ENCODE measurements at places on chromosomes 13 and 19.
A peak's percentile ranks its signal among the peaks of the same experiment; 100 is the strongest.

DNA sequence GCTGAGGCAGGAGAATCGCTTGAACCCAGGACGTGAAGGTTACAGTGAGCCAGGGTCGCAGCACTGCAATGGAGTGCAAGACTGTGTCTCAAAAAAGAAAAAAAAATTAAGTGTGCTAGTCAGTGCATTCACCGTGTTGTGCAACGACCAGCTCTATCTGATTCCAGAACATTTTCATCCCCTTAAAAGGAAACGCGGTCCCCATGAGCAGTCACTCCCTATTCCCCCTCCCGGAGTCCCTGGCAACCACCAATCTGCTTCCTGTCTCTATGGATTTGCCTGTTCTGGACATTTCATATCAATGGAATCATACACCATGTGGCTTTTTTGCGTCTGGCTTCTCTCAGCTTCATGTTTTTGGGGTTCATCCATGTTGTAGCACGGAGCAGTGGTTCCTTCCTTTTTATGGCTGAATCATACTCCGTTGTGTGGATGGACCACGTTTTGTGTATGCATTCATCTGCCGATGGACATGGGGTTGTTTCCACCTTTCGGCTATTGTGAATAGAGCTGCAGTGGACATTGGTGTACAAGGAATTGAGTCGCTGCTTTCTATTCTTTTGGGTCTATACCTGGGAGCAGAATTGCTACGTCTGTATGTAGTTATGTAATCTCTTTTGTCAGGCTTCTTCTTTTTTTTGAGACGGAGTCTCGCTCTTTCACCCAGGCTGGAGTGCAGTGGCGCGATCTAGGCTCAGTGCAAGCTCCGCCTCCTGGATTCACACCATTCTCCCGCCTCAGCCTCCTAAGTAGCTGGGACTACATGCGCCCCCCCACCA is 19.8 kb downstream of the MYO9B start:
- no peak for DNase-seq

GRCh38 chr19:1587872-1588271 is 4.8 kb downstream of the MBD3 start:
- DNase-seq: no peak

DNA sequence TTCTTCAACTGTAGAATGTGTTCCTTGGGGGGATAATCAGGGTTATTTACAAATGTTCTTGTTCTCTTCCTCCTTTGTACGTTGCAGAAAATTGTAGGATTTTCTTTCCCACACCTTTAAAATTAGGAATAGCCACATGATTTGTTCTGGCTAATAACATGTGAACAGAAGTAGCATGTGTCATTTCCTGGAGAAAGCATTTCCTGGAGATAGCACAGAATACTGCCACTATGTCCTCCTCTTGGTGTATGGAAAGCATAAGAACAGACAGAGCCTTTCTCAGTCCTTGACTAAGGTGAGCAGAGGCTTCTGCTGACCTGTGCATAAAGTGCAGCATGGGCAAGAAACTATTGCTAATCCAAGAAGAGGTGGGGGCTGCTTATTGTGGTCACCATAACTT is 101.8 kb downstream of the FAM216B start:
- DNase-seq: no peak

DNA sequence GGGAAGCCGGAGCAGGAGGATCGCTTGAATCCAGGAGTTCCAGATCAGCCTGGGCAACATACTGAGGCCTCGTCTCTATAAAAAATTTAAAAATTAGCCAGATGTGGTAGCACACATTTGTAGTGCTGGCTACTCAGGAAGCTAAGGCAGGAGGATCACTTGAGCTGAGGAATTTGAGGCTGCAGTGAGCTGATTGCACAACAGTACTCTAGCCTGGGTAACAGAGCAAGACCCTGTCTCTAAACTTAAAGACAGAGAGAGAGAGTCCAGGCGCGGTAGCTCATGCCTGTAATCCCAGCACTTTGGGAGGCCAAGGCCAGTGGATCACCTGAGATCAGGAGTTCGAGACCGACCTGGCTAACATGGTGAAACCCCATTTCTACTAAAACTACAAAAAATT is 4.4 kb downstream of the IFNL3 start:
- no peak for DNase-seq

DNA sequence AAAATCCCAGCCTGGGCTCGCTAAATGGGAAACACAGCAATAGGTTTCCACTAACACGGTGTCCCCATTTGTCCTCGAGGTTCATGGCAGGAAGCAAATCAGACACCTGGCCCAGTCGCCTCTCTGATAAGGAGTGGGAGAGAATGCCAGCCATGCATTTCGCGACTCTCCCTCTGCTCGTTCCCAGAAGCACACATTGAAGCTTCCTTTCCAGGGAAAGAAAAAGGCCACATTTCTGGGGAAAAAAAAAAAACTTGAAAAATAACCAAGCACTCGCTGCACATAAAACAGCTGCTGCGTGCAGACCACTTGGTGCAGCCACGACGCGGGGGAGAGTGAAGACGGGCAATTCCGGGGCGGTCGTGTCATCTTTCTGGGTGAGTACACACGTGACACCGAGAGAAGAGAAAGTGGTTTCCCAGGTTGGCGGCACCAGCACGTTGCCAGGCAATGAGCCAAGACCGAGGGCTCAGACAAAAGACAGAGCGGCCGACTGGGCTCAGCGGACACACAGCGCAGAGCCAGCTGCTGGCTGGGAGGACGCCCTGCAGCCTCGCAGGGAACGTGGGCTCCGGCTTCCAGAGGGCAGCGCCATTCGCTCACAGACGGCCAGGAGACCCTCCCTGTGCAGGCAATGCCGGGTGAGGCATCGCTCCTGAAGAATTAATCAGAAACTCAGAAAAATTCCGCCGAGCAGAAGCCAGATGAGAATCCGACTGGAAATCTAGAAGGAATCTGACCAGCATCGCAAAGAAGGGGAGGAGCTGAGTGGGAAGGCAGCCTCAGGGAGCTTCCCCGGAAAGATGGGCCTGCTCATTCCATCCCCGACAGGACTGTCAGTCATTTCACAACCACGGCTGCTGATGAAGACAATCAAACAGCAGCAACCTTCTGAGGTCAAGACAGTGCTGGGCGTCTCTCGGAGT is 83.2 kb upstream of the IRS2 start:
- DNase-seq: peak; percentile 40

DNA sequence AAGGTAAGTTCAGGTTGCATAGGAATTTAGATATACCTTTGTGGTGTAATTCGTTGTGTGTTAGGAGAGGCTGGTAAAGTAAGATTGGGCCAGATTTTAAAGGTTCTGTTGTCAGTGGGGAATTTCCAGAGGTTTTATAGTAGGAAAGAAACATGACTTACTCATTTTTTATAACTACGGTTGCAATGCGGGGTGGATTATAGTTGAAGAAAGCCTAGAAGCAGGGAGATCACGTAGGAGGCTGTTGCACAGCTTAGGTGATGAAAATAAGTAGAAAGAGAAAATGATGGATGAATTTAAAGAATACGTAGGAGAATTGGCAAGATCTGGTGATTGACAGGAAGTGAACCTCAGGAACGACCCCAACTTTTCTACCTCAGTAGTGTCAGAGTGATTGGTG is 61.1 kb downstream of the PIBF1 start:
- no peak for DNase-seq

DNA sequence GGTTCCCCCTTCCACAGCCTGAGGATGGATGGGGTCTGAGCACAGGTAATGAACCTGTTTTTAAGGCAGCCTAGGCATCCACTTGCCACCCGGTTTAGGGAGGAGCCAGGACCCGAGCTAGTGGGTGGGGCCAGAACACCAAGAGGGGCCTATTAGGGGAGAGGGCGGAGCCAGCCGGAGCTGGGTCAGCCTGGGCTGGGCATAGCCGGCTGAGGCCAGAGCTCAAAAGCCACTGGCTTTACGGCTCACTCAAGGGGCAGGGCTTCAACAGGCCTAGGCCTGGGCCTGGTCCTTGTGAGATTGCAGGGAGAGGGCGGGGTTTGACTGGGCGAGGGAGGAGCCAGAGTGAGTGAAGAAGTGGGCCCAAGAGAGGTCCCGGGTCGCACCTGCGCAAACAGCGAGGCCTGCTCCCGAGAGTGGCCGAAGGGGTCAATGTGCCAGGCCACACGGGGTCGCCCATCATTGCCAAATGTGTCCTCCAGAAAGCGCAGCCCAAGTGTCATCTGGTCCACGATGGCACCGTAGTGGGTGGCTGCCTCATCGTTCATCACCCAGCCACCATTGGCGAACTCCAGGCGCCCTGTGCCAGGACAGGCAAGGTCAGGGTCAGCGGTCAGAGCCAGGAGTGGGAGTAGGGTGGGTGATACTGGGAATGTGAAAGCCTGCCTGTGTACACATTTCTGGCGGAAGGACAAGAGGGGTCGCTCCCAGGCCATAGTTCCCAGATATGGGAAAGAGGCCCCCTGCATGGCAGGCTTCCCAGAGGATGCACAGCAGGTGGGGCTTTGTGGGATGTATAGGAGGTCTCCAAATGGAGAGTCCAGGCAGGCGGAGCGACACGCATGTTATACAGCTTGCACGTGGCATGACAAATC is 1.9 kb downstream of the MAN2B1 start:
- DNase-seq: no peak

GRCh38 chr13:111531505-111531904 is 211.1 kb downstream of the TEX29 start:
- peak; percentile 26 for DNase-seq

DNA sequence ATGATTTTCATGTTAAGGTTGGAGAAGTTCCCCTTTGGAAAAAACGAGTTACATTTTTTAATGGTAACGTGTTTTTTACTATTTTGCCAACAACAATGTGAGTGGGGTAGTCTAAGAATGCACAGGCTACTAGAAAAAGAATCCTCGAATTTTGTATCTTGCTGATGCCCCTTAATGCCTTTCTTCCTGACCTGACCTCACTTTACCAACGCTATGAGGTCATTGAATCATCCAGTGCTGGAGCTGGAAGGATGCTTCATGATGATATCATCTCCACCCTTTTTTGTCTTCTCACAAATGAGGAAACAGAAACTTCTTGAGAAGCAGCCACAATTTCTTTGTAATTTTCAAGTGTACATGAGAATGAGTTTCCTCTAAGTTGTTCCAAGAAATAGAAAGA is 8.2 kb upstream of the UBL3 start:
- no peak for DNase-seq

DNA sequence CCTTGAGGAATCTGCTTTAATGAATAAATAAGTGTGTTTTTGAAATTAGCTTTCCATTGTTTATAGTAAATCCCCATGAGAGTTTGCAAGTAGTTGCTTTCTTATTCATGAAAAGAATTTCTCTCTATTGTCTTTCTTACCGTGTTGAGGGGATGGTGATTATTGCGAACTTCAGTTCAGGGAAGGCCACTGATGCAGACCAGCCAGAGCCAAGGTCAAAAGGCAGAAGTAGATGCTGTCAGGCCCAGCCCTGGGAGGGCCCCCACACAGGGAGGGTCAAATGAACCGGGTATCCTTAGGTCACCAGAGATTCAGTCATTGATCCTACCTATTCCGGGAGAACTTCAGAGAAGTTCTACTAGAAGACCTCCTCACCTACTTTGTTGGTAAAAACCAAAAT is 185.9 kb downstream of the NUFIP1 start:
- no peak for DNase-seq

DNA sequence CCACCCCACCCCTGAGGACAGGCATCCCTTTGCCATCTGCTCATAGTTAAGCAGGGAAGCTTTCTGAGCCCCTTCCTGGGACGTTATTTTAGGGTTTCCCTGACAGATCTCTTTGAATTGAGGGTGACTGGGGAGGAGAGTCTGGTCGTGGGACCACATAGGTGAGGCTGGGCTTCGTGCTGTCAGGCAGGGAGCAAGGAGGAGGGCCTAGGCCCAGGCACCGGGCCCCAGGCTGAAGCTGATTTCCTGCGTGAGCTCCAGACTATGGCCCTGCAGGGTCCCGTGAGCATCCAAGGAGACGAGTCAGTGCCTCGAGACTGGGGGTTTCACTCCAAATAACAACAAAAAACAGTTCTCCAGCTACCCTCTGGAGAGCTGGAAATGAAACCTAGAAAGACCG is 60.4 kb downstream of the MYO9B start:
- no peak for DNase-seq

DNA sequence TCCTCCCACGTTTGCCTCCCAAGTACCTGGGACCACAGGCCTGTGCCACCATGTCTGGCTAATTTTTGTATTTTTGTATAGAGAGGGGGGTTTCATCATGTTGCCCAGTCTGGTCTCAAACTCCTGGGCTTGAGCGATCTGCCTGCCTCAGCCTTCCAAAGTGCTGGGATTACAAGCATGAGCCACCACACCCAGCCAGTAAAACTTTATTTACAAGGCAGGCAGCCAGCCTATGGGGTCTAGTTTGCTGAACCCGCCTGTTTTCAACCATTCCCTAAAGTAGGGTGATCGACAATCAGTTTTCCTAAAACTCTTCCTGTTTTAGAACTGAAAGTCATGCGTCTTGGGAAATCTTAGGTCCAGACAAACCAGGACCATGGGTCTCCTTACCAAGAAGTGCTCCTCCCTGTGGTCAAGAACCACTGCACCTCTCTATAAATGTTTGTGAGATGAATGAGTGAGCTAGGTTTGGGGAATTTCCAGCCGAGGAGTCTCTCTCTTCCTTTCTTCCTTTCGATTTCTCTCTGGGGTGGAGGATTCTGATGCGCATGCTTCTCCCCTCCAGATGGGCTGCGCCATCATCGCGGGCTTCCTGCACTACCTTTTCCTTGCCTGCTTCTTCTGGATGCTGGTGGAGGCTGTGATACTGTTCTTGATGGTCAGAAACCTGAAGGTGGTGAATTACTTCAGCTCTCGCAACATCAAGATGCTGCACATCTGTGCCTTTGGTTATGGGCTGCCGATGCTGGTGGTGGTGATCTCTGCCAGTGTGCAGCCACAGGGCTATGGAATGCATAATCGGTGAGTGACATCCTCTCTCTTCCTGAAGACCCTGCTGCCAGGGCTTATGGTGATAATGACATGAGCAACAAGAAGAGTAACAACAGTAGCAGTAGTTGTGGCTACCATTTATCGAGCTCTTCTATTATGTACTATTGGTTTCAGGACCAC is 38.7 kb downstream of the ADGRE1 start:
- no peak for DNase-seq

DNA sequence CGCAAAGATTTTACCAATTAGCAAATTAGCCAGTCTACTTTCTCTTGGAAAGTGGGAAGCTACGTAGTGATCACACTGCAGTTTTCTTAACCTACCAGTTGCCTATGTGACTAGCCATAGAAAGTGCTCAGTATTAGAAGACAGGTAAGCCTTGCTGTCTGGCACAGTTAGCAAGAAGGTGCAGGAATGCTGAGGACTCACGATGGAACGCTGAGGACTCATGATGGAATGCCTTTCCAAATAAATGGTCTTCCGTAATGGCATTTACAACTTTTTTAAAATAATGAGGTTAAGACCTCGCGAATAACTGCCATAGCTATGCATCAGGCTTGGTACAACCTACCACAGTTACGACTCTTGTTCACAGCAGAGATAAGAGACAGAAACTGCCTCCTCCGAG is 1645.6 kb upstream of the MIR17HG start:
- DNase-seq: no peak
